ENCODE measurements at places on chromosomes 13 and 19.

- DNase-seq: no peak
Measured at GRCh38 chr19:39448271-39448670, 2.9 kb downstream of the SUPT5H start.

GRCh38 chr13:83937579-83937978 lies 55.3 kb upstream of the SLITRK1 start:
- no peak for DNase-seq

- DNase-seq: no peak
Measured at GRCh38 chr13:105151639-105152038, 1383.8 kb downstream of the EFNB2 start.

- no peak for DNase-seq
Measured at GRCh38 chr13:45623516-45624090, 8.1 kb upstream of the ERICH6B start.

GRCh38 chr13:90997951-90998350 lies 349.5 kb upstream of the MIR17HG start:
- no peak for DNase-seq

DNA sequence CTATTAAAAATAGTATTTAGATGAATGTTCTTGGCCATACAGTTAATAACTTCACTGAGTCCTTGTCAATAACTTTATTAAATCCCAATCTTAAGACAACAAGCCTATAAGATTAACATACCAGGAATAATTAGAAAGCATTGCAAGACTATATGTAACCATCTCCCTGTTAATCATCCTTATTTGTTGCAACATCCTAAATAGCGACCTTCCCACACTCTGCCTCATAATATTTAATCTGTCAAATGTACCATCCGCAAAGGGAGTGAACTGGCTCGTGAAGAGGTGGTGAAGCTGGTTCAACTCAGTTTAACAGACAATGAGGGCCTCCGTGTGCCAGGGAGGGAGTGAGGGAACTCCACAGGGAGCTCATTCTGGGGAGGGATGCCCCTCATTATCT lies 33.9 kb downstream of the KL start:
- DNase-seq: no peak

GRCh38 chr19:35080613-35081170 lies 34.9 kb upstream of the FXYD3 start:
- DNase-seq: no peak

- DNase-seq: no peak
Measured at GRCh38 chr13:109816112-109816807, 29.9 kb upstream of the IRS2 start.

GRCh38 chr19:45814851-45815480 lies at the start of gene RSPH6A:
TSS of gene RSPH6A (minus strand) at chr19:45815308. CDS start at chr19:45815176, 132 bp downstream.
- DNase-seq: no peak

GRCh38 chr19:17749912-17750317 lies 1.4 kb upstream of the FCHO1 start:
- DNase-seq: no peak

DNA sequence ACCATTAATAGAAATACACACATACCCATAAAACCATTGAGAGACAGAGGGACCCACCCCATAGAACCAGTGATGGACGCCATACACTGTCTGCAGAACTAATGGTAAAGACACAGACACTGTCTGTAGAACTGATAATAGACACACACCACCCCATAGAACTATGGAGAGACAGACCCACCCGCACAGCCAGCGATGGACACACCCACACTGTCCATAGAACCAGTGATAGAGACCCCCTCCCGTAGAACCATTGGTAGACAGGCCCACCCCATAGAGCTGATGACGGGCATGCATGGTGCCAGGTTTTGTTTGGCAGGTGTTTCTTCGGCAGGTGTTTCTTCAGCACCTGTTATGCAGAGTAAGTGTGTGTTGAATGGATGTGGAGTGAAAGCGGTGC lies 88.3 kb upstream of the TEX29 start:
- no peak for DNase-seq

- no peak for DNase-seq
Measured at GRCh38 chr13:62176051-62176450, 760.4 kb upstream of the PCDH20 start.

GRCh38 chr19:14181906-14182305 lies 24.1 kb downstream of the ADGRL1 start:
- no peak for DNase-seq

- no peak for DNase-seq
Measured at GRCh38 chr13:23684647-23685046, 114.4 kb downstream of the TNFRSF19 start.

DNA sequence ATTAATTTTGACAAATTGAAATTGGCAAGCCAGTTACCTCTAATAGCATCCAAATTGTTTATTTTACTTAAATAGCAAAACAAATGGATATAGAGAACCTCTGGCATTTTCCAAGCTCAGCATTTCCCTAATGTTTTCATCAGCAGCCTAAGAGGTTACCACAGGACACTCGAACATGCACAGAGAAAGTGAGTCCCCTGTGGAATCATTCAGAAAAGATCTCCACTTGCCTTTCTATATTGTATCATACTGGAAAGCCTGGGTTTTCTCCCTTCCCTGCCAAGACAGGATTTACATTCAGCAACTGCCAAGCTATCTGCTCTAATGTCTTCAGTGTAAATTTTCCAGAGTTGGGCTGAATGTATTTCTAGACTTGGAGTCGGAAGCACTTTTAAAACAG lies 188.9 kb downstream of the KCTD12 start:
- DNase-seq: no peak

- DNase-seq: no peak
Measured at GRCh38 chr13:106917024-106917571, 349.2 kb upstream of the ARGLU1 start.

GRCh38 chr13:27644302-27644701 lies 22.6 kb downstream of the POLR1D start:
- DNase-seq: no peak

GRCh38 chr13:105502193-105502592 lies 1033.3 kb downstream of the EFNB2 start:
- no peak for DNase-seq

GRCh38 chr19:49327878-49328544 lies 3.0 kb upstream of the SLC6A16 start:
- DNase-seq: peak; percentile 31

DNA sequence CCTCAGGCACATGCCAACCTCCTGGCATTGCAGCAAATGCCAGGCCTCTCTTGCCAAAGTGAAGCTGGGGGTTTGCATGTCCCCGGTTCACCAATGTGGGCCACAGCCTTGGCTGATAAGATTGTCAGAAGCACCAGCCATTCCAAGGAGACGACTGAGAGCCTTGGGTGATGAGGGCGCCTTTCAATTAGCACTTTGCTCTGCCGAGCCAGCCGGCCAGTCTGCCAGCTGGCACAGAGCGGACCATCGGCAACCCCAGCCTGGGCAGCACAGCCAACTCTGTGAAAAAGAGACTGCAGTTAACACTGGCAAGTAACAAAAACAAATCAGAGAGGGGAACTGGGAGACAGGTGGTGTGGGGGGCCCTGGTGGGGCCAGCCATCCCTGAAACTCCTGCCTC lies 67.3 kb downstream of the EFNB2 start:
- DNase-seq: no peak

DNA sequence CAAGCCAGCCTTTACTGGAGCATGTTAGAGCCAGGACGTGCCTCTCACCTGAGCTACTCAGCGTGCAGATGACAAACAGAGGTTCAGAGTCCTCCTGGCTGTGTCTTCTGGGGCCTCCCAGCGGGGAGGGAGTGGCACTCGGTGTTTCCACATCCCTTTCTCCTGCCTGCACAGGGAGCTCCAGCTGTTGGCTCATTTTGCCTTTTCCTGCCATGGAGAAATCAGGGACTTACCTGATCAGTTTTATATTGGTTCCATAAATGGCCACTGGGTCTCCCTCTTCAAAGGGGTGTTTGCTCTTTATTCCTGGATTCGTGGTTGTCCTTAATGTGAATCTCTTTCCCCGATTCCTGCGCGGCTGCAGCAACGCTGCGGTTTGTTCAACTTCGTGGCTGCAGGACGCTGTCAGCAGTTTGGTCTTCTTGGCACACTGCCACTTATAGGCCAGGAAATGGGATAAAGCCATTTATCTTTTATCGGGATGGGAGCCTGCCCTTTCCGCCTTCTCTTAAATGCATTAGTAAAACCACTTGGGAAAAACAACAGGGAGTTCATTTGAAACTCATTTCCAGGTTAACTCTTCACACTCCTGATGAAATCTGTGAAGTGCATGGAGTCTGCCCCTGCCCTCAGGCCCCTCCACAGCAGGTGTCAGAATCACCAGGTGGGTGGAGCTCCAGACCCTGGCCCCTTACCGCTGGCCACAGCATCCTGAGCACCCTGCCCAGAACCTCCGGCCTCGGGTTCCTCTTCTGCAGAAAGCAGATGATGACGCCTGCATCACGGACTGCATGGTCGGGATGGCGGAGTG lies 39.8 kb upstream of the MCF2L start:
- no peak for DNase-seq

Measured in activated T-cell treated with anti-CD3 and anti-CD28 coated beads for 1 hour (primary cell).